ENCODE measurements at places on chromosomes 6 and 20.

DNA sequence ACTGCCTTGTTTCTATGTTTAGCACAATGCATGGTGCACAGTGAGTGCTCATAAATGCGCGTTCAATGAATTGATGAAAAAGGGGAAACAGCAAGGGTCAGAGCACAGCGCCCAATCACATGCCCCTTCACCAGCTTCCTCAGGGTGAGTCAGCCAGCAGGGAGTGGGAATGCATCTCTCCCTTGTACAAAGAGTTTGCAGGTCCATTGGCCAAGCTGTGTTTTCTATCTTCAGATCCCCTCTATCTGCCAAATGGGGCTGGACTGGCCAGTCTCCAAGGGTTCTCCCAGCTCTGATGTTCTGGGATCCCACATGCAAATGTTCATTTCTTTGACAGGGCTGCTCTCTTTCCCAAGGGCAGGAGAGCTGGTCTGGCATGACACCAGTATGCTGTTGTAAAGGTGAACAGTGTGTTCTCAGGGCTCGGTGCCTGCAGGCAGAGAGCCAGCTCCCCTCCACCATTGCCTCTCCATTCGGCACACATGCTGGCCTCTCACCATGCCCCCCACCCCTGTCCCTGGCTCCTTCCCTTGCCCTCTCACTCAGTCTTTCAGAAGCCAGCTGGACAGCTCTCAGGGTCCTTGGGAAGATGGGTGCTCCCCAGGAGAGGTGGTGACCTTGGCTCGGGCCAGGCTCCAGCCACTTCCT, 25.0 kb downstream of the ANGPT4 start:
- DNase-seq = no peak

DNA sequence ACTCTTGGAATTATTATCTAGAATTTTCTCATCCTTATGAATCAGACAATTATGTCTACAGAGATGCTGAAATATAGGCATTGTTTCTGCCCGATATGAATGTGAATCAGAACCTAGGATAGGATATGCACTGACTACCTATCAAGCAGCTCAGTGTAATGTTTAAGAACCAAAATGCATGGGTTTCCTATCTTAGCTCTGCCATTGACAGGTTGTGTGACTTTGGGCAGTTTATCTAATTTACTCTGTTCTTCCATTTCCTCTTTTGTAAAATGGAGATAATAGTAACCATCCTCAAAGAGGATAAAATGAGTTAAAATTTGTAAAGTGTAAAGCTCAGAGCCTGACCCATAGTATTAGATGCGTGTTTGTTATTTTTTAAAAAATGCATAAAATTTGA, 10.2 kb upstream of the AIG1 start:
- no peak for DNase-seq

GRCh38 chr6:31538805-31539400, 2.9 kb downstream of the DDX39B start:
- no peak for DNase-seq

DNA sequence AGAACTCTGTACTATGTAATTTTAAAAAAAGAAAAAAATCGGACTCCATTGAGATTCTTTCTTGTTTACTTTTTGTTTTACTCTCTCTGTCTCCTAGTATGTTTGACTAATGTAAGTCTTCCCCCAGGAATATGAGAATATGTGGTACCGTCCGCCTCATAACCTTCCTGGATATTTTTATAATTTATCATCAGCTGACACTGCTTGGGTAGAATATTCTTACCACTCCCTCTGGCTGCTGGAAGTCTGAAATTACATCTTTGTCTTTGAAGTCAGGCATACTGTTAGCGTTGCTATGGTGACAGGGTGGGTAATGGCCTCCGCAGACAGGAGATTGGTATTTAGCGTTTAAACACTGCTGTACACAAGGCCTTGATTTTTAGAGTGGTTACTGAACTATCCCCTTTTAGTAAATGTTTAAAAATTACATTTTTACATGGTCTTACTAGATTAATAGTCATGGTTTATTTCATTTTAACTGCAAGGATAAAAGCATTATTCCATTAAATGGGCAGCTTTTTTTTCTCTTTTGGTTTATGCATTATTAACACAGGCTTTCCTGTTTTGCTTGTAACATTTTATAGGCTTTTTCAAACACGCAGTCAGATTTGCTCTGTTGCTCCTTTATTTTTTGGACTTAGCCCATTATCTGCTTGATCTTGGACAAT, 176.4 kb downstream of the ARID1B start:
- DNase-seq = no peak

GRCh38 chr6:1544000-1544399, 65.7 kb upstream of the FOXC1 start:
- no peak for DNase-seq

DNA sequence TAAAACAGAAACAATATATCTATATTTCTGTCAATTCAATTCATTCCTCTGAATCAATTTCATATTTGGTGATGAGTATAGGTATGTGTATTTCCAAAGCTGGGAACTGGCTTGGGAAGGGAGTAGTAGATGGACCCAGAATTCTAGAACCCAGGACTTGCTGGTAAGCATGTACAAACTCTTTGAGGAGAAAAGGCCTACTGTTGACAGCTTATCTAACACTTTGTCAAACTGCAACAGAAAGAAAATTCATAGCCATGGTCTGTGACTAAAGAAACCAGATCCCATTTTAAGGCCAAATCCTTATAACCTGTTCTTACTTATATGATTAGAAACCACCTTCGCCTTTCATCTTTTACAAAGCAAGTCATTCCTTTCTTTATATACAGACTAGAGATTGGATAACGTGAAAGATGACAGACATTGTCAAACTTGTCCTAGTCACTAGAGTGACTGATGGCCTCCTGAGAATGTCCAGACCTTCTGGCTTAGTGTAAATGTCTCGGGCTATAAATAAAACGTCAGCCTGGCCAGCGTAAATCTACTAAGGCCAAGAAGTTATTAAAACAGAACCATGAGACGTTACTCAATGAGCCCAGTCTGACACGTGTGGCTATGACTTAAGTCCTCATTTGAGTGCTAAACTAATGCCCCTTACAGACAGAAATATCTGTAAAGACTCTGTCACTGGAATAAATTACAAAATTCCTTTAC, 152.3 kb downstream of the ALDH8A1 start:
- DNase-seq = no peak

DNA sequence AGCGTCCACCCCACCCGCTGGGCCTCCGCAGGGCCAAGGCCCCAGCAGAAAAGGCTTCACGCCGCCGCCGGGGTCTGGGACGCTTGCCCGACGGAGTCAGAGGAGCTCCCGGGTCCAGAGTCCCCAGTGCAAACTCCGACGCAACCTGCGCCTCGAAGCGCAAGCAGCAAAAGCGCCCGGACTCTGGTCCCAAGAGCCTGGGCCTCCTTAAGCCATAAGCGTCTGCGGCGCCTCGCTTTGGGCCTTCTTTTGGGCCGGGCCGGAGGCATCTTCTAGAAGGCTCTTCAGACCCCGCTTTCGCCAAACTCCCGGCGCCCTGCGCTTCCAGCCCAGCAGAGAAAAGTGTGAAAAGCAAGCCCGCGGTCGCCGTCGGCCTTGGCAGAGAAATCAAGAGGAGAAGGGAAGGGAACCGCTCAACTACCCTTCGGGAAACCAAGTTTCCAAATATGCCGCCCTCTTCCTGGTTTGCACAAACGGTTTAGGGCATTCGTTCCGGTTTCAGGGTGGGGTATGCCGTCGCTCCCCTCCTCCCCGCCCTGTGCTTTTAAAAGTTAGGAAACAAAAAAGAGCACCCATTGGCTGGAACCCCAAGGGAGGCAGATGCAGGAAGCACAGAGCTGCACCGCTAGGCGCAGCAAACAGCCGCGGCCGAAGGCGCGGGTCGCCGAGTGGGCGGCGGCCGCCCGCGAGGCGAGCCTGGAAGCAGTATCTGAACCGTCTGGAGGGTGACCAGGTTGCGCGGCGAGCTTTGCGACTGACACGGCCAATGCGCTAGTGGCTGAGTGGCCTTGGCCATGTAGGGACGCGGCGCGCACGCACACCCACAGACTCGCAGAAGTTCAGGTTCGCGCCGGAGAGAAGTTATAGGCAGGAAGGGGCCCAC, 1.2 kb downstream of the TBX18 start:
- no peak for DNase-seq

- DNase-seq = no peak
Measured at GRCh38 chr20:9518576-9519175, 4.3 kb downstream of the LAMP5 start.

GRCh38 chr20:42714298-42715141, 475.2 kb downstream of the PTPRT start:
- no peak for DNase-seq

- DNase-seq = no peak
Measured at GRCh38 chr20:36093025-36093803, 61.3 kb upstream of the EPB41L1 start.

- DNase-seq = no peak
Measured at GRCh38 chr20:48750941-48751635, 76.7 kb downstream of the PREX1 start.

GRCh38 chr6:55812509-55812908, 62.9 kb downstream of the BMP5 start:
- no peak for DNase-seq

- no peak for DNase-seq
Measured at GRCh38 chr6:84137051-84137375, 90.4 kb downstream of the CEP162 start.

DNA sequence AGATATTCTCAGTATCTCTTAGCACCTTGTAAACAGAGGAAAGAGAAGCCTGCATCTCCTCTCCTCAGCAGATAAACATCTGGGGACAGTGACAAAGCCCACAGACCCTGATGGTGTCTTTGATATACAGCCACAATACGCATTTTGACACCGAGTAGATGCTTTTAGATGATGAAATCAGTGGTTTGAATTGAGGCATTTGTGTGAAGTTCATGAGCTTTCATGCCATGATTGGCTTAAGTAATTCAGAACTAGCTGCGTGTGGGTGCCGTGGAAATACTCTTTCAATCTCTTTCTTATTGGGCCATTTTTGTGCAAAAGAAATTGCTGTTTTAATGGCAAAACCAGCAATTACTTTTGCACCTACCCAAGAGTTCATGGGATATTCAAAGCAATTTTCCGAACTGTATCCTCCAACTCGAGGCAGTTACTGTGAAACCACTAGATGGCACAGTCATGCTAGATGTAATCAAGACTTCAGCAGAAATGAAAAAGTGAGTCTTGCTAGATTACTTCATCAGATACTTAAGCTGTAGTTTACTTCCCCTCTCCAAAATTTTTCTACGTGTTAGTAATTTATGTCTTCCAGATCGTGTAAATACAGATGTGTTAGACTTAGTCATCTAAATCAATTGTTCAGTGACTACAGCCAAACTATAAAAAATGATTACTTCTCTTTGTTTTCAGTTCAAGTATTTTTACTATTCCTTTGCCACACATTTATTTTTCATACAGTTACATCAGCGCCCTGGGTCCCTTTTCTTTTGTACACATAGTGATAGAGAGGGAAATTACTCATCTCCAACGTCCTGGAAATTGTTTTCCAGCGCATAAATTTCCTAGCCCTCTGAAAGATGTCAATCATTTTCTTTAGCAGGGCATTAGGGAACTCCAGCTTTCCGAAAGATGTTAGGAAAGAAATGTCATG, 49.4 kb downstream of the IYD start:
- DNase-seq = no peak

GRCh38 chr6:138000941-138001340, 106.3 kb downstream of the PERP start:
- DNase-seq = no peak

GRCh38 chr20:11569163-11569562, 348.5 kb upstream of the BTBD3 start:
- no peak for DNase-seq

- no peak for DNase-seq
Measured at GRCh38 chr20:57375652-57376230, 15.5 kb upstream of the RBM38 start.

GRCh38 chr6:5905431-5906339, 101.0 kb downstream of the NRN1 start:
- DNase-seq = no peak

- DNase-seq = no peak
Measured at GRCh38 chr6:164528539-164528938, 780.9 kb downstream of the C6orf118 start.

GRCh38 chr6:36679043-36679833, 724 bp downstream of the CDKN1A start:
- DNase-seq = no peak

DNA sequence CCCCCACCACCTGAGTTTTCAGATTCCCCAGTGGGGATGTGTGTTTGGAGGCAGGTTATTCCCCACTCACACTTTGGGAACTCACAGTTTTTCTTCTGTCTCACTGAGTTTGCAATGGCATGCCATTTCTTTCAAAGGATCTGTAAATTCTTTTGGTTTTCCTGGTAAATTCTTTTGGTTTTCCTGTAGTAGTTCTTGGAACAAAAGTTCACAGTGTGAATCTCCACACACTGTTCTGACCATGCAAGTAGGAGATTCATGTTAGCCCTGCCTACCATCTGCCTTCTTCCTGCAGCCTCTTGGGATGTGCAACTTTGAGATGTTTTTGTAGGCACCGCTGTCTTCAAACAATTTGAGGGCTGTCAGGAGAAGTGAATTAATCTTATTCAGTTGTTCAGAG, 165.6 kb upstream of the OGFRL1 start:
- no peak for DNase-seq

DNA sequence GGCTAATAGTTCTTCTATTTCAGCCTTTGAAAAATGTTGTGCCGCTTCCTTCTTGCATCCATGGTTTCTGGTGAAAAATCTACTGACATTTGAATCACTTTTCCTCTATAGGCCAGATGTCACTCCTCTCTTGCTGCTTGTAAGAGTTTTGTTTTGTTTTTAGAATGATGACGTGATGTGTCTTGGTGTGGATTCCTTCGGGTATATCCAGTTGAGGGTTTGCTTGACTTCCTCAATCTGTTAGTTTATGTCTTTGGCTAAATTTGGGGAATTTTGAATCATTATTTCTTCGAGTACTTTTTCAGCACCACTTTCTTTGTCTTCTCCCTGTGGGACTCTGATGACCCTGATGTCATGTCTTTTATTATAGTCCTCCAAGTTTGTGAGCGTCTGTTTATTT, 175.5 kb downstream of the MYLK4 start:
- DNase-seq = no peak

DNA sequence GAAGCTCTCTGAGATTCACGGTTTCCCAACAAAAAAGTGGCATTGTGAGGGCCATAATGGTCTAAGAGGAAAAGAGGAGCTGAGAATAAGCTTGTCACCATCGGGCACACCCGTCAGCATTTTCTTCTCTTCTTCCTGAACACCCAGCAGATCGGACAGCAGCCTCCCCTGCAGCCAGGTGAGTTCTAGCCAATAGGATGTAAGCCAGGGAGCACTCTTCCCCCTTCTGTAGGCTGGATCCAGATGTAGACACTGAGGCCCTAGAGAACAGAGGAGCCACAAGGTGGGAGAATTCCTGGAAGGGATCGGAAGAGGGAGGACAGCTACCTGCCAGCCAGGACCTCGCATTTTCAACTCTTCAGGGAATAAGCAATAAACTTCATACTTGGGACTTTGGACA, 228.0 kb downstream of the SYNDIG1 start:
- DNase-seq = no peak

- DNase-seq = no peak
Measured at GRCh38 chr20:835608-836045, 2.1 kb downstream of the FAM110A start.

DNA sequence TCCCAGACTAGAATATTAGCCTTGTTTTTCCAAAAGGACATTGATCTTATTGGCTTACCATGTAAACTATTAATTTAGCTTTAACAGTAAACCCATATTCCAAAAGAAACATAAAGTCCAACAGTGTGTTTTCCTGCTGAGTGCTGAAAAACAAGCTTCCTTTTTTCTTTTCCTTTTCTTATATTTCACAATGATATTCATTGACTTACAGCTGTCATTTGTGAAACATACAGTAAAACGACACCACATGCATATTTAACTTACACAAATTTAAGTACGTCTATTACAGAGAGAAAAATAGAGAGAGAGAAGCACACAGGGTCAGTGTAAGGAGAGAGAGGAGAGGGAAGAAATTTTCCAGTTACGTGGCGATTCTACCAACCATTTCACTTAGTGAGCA, 543.9 kb upstream of the JARID2 start:
- no peak for DNase-seq

All from stimulated activated CD8-positive, alpha-beta memory T cell treated with anti-CD3 and anti-CD28 coated beads, Interleukin-2, amount 100 ng/mL, for 1 hour (primary cell).